Adrenal gland (tissue), 19 donors: ENCODE measurements at places on chromosomes 12 and 14. TPM values are rescaled to one million over a fixed set of nuclear protein-coding genes. Genes with fewer than 3 reads are reported as not detected.

Gene TAPBPL
- 41.6 TPM for polyA plus RNA-seq

Gene CLECL1
- 0.56 TPM for polyA plus RNA-seq

Gene ALX1
- polyA plus RNA-seq = not detected

Gene DUSP6
- polyA plus RNA-seq = 16.3 TPM

Gene TTC6
- not detected for polyA plus RNA-seq

Gene KRT78
- not detected for polyA plus RNA-seq

Gene PARPBP
- polyA plus RNA-seq = 1.3 TPM

Gene EID3
- polyA plus RNA-seq = 1.5 TPM

Gene KLRC2
- not detected for polyA plus RNA-seq
